ENCODE measurements at places on chromosomes 6 and 20.

GRCh38 chr20:44422083-44422482 is 53.6 kb upstream of the TTPAL start:
- no peak for DNase-seq

DNA sequence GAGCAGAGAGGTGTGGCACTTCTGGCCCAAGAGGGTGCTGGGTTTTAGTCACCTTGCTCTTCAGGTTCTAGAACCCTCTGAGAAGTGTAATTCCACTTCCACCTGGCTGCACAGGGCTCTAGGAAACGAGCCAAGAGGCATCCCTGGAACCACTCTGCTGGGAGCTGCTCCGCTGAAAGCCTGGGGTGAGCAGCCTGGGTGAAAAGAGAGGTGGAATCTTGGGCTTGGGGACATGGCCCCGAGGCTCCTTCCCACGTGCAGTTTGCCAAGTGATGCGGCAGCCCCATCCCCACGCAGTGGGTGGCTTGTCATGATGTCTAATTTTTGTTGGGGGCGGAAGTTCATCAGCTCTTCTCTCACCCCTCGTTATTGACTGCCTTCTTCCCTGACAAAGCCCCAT is 32.8 kb downstream of the PPP1R16B start:
- DNase-seq, result no peak

DNA sequence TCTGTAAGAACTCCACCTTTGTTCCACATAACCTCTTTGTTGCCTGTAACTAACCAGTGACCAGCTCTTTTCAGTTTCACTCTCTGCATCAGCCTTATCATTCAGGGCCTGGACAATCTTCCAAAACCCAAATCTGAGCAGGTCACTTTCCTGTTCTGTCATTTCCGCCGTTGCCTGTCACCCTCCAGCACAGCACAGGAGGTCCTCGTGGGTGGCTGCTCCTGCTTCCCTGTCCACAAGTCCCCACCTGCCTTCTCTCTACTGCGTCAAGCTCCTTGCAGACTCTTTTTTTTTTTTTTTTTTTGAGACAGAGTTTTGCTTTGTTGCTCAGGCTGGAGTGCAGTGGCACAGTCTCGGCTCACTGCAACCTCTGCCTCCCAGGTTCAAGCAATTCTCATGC is 73.9 kb downstream of the MTHFD1L start:
- no peak for DNase-seq

DNA sequence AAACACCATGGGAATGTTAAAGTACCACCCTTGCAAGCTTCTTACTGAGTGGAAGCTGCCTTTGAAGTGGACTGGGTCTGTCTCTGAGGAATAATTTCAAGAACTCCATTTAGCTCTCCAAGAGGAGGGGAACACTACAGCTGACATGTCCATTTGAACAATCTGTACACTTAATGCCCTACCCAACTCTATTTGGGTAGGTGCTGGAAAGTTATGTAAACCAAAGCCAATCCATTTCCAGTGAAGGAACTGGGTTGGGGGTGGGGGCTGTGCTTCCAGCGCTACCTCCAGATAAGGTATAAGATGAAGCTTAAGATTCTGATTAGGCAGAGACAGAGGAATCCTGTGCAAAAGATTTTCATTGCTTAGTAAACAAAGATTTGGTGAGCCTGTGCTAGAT is 122.0 kb downstream of the TCP11 start:
- no peak for DNase-seq

- no peak for DNase-seq
Measured at GRCh38 chr6:105651969-105652368, 249.1 kb upstream of the PREP start.

GRCh38 chr20:36085686-36086267 is 68.8 kb upstream of the EPB41L1 start:
- DNase-seq, result no peak

- no peak for DNase-seq
Measured at GRCh38 chr20:9912858-9913434, 74.1 kb upstream of the PAK5 start.

GRCh38 chr6:38552121-38552520 is 87.6 kb downstream of the BTBD9 start:
- no peak for DNase-seq

DNA sequence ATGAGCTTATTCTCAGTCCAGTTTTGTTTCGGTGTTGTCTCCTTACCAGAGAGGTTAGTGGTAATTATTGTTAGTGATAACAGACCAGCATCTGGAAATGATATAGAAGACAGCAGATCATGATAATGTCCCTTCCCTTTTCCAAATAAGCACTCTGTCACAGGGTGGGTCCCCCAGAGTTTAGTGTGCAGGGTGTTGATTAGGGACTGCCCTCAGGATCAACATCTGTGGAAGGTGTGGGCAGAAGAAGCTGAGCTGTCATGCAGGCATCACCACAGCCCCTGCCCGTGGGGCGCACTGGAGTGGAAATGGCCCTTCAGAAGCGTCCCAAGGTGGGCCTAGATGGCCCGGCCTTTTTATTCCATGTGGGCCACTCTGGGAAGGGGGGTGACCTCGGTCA is 67.6 kb upstream of the DTNBP1 start:
- no peak for DNase-seq

- no peak for DNase-seq
Measured at GRCh38 chr6:140979642-140980091, 1153.1 kb upstream of the GJE1 start.

DNA sequence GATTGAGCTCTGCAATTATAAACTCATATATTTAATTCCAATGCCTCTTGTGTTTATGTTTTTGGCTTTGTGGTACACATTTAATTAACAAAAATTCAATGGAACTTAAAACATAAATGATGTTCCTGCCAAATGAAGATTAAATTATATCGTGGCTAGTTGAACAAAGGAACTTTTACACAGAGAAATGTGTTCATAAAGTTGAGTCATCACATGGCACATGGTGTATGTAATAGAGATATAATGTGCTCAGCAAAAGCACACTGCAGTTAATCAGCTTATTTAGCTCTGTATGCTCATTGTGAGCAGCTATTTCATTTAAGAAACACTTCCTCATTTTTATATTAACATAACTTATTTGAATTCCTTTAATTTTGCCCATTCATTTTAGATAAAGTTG is 1295.6 kb upstream of the CITED2 start:
- no peak for DNase-seq

- DNase-seq, result no peak
Measured at GRCh38 chr6:123829302-123829953, 25.8 kb downstream of the NKAIN2 start.

DNA sequence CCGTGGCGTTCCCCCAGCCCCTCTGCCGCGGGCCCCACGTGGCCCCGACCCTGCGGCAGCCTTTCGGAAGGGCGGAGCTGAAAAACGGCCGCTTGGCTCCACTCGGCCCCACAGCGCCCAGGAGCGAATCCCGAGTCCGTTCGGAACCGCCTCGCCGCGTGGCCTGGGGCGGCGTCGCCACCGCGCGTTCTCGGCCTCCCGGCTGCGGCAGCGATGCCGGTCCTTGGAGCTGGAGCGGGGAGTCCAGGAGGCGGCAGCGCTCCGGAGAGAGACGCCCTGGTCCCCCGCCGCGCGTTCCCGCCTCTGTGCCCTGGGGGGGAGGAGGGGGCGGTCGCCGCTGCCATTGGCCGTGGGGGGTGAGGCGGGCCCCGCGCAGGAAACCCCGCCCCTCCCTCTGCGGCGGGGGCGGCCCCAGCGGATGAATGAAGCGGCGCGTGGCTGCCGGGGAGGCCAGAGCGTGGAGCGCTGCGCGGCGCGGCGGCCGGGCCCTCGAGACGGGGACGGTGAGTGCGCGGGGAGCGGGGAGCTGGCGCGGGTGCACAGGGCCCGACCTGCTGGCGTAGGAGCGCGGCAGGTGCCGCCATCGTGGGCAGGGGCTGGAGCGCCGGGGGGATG is at the start of gene SLCO4A1:
Gene SLCO4A1 (plus strand): TSS at position 453 of the 615 bp plus-strand sequence. CDS start 13,952 bp downstream, outside the sequence.
- DNase-seq, result no peak

DNA sequence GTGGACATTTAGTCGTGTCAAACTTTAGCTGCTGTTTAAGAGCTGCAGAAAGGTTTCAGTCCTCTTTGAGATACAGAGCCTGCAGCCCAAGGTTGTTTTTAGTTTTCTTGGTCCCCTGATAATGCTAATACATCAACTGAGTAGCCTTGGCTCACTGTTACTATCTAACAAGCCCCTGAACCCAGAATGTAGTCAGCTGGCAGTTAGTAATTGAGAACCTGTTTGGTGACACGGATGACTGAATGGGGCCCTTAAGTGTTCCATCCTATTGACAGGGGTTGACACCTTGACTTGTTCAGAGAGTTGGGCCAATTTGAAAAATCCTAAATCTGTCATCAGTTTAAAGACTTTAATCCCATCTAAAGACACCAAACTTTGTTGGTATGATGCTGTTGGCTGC is 2.8 kb downstream of the RTN4IP1 start:
- no peak for DNase-seq

- DNase-seq, result no peak
Measured at GRCh38 chr20:58695084-58695722, 2.6 kb downstream of the NPEPL1 start.

DNA sequence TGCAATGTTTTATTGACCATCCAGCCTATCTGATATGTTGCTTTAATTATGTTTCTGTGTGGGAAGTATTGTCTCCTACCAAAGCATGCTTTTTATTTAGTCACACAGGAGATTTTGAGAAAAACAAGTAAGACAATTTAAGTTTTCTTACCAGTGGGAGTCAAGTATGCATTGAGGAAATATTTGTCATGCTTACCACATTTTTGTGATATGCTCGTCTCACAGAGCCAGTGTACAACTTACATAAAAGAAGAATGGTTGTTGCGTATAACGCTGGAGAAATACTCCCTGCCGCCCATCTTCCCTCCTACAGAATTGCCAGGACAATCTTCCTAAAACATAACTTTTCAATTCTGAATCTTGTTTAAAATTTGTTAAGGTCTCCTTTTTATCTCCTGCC is 37.1 kb upstream of the FILIP1 start:
- no peak for DNase-seq

GRCh38 chr6:45480752-45481415 is 103.2 kb upstream of the SUPT3H start:
- DNase-seq, result no peak

DNA sequence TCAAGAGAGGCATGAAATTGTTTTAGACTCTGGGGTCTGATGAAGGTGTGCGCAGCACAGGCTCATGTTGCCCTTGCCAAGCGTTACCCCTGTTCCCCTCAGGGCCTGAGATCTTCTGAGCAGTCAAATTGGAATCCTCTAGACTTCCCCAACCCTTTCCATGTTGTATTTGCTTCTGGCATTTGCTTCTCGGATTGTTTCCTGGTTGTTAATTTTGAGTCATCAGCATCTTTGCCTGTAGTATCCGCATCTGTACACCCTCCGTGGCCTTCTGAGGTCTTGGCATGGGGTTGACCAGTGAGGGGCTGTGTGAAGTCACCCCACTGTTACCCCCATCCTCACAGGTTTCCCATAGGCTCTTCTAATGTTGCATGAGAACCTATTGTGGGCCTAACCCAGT is 40.9 kb downstream of the SLC24A3 start:
- no peak for DNase-seq

DNA sequence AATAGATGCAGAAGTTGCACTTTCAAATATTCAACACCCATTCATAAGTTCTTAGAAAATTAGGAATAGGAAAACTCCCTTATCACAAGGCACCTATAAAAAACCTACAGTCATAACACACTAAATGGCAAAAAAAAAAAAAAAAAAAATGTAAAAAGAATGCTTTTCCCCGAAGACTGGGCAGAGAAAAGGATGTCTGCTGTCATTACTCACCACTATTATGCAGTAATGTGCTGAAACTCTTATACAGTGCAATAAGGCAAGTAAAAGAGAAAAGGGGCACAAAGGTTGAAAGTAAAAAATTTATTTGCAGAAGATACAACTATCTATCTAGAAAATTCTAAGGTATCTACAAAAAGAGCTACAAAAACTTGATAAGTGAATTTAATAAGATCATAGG is 607.8 kb upstream of the ARID1B start:
- no peak for DNase-seq

GRCh38 chr20:34185766-34186620 is 55.2 kb upstream of the ASIP start:
- no peak for DNase-seq

- no peak for DNase-seq
Measured at GRCh38 chr6:108561742-108562502, 1.2 kb downstream of the FOXO3 start.

DNA sequence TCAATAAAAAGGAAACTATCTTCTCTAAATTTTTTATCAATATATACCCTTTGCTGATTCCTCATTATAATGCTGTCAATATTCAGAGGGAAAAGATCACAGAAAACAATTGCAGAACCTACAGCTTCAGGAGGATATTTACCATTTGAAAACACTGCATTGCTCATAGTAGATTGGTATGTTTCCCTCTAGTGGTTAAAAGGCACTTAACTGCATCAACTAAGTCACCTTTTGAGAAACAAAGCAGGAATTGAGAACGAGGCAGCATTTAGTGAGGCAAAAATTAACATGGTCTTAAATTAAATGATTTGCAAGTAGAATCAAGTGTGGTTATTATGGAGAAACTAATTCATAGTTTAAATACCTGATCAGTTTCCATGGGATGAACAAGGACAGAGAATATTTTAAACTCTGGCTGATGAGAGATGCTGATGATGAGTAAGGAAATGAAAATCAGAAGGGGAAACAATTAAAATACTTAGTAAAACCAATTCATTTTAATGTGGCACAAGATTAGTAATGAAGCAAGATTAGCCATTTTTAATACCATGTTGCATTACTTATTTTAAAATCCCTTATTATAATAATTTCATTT is 642.1 kb downstream of the EPHA7 start:
- DNase-seq, result no peak

DNA sequence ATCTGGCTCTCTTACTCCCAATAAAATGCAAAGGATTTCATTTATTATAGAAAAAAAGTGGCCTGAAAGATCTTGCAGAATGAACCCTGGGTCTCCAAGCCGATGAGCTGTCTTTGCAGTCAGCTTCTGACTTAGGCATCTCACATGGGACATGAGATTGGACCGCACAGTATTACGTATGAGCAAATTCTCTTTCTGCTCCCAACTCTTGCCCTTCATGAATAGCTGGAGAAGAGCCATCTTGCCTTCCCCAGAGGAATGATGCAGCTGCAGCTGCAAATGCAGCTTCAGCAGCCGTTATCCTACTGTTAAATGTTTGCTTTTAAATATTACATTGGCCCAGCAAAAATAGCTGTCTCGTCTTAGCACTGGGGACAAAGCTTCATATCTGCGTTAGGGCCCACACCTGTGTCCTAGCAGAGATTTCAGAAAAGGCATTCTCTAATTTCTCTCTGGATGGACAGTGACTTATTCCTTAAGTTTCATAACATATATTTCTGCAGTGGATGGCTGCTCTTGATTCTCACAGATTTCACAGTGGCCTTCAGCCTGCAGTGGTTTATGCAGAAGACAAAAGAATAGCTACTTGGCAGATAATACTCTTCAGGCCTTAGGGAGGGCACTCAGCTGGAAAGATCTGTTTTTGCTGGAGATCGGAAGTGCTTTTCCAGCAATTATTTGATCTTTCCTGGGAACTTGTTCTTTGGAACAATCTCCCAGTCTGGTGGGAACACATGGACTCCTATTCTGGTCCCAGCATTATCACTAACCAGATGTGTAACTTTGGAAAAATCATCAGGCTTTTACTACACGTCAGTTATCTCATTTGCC is 129.2 kb downstream of the FYN start:
- no peak for DNase-seq

- no peak for DNase-seq
Measured at GRCh38 chr6:136932599-136932998, 10.5 kb downstream of the SLC35D3 start.

Measured in type B pancreatic cell (in vitro differentiated cells).